ENCODE measurements at places on chromosomes 13 and 19.
A peak's percentile ranks its signal among the peaks of the same experiment; 100 is the strongest.

DNA sequence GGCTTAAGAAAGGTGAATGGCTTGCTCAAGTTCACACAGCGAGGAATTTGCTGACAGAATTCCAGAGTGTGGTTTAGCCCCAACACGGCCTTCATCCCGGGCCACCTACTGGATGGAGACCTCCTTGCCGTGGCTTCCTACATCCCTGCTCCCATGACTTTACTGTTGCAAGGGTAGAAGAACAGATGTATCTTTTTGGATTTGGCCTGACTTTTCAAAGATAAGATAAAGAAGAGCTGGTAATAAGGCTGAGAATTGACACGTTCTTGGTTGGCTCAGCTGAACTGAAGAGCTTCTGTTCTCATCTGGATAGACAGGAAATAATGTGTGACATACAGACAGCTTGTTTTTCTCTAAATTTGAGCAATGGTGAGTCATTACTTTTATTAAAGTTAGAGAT lies 113.1 kb downstream of the KLF5 start:
- no peak for DNase-seq

- no peak for DNase-seq
Observed at GRCh38 chr13:30735872-30736175, 481 bp downstream of the ALOX5AP start.

- DNase-seq: no peak
Observed at GRCh38 chr13:27007166-27007565, 164.4 kb downstream of the USP12 start.

- DNase-seq: no peak
Observed at GRCh38 chr19:55196803-55197202, 12.5 kb downstream of the PTPRH start.

DNA sequence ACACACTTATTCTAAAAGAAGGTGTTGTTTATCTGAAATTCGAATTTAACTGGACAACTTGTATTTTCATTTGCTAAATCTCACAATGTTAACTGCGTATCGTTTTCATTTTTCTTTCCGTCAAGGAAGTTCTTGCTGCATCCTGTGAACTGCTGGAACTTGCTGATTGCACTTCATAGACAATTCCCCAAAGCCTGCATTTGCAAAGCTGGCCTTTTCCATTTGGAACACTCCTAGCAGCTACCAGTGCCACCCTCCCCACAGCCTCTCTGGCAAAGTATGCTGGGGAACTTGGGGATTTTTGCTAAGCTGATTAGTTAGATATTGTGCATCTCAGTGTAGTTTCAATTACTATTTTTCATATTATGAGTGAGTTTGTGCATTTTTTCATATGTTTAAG lies 20.4 kb upstream of the ARGLU1 start:
- no peak for DNase-seq

- no peak for DNase-seq
Observed at GRCh38 chr19:45973553-45974338, at the start of gene NOVA2. TSS of gene NOVA2 (minus strand) at chr19:45973865. CDS start at chr19:45973351, 514 bp downstream.

DNA sequence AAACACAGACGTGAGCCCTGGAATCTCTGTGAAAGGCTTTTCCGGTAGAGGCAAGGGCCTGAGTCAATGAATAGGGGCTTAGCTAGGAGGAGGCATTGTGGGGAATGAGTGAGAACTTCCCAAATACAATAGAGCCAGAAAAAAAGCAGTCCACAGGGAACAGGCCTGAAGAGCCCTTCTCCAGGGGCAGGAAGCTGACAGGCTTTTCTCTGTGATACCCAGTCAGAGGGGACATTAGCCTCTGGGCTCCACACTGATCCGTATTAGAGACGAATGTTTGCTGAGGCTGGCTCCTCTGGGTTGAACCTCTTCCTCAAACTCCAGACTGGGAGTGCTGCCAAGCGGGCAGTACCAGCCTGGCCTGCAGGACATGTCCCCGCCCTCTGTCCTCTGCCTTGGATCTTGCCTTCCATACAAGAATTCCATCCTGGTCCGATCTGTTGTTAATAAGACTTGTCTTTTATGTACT lies 2.3 kb downstream of the DHRS12 start:
- no peak for DNase-seq

DNA sequence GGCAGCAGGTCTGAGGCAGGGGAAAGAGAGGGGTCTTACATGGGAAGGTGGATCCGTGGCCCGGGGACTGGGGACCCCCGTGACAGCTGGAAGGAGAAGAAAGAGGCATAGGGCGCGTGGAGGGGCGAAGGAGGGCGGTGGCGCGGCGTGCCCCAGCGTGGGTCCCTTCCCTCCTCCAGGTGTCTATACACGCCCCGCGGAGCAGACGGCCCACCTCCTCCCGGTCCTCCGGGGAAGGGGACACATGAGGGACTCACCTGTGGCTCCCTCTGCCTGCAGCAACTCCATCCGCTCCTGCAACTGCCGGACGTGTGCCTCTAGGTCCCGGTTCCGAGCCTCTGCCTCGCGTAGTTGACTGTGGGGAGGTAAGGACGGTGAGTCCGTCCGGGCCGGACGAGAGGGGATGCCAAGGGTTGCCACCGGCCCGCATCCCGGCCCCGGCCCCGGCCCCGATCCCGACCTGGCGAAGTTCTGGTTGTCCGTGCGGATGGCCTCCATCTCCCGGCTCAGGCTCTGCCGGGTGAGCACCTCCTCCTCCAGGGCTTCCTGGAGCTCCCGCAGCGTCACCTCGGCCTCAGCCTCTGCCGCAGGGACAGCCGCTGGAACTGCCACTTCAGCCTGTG lies 2.4 kb upstream of the SIX5 start:
- DNase-seq: no peak

GRCh38 chr19:4053423-4054324 lies 13.0 kb downstream of the ZBTB7A start:
- no peak for DNase-seq

GRCh38 chr13:68190818-68191217 lies 960.7 kb upstream of the PCDH9 start:
- DNase-seq: no peak

GRCh38 chr19:31562966-31563612 lies 213.9 kb upstream of the TSHZ3 start:
- DNase-seq: no peak

DNA sequence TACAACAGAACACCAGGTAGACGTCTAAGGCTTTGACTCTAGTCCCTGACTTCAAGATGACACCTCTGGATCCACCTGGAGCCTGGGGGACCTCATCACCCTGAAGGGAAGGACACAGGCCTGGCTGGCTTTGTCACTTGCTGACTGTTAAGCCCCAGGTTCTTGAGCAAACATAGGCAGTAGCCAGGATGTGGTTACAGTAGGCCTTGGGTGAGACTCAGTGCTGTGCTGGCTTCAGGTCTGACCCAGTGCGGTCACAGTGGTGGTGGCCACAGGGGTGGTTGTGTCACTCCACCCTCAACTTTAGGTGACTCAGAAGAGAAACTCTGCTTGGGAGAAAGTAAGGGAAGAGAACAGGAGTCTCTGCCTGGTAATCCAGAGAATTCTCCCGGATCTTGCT lies 497.8 kb downstream of the UQCRFS1 start:
- DNase-seq: no peak

- peak; percentile 44 for DNase-seq
Observed at GRCh38 chr19:8615813-8616596, 5.5 kb upstream of the ADAMTS10 start.

- DNase-seq: no peak
Observed at GRCh38 chr13:26420282-26420960, 137.1 kb upstream of the WASF3 start.

DNA sequence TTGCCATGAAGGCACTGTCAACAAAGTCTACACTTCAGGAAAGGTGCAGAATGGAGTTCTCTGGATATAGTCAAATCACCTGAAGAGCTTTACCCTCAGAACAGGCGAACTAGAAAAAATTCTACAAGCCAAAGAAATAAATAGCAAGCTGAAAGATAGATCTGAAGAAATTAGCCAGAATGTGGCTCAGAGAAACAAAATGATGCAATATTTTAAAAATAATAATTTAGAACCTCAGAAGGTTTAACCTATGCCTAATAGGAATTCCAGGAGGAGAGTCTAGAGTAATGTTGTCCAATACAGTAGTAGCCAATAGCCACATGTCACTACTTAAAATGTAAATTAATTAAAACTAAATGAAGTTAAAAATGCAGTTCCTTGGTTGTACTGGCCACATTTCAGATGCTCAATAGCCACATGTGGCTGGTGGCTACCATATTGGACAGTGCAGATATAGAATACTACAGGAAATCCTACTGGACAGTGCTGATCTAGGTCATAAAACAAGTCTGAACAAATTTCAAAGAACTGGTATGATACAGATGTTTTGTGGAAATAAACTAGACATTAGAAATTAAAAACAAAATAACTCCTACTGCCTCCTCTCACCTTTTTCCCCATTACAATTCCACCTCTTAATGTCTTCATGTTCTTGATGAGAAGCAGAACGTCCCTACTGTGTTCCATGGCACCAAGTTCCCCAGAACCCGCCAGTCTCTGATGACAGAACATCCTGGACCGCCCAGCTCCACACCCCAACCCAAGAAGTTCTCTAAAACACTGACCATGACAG lies 679 bp upstream of the CDADC1 start:
- DNase-seq: no peak

DNA sequence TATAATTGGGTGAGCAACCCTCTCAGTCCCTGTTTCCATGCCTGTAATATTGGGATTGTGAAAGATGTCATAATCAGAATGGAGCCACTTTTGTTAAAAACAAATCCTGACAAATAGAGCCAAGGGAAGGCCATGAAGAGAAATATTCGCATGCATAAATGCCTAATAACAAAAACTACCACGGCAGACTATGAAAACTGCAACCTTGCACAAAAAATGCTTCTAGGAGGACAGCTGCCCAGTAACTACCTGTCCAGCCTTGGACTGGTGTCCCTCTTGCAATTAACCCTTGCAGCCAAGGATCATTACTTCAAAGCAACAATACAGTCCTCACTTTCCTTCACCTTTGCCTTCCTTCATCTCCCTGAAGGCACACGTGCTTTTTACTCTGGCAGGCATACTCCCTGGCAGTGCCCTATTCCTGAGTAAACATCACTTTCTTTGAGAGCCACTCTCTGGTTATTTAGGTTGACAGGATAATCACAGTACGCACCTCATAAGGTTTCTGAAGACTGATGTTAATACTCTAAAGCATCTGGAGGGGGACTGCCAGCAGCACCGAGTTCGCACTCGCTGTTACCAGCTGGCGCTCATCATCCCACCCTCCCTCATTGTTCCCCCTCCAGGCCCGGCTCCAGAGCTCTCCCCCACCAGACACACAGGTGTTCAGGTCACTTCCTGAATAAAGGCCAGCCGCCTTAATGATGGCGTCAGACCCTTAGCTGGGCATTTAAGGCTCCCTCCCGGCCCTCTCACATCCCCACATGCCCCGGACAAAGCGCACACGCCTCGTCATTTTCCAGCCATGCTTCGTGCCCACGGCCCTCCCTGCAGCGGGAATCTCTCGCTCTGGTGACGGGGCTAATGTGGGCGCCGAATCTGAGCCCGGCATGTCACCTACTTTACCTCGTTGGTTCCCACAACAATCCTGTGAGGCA lies 57.3 kb downstream of the CDADC1 start:
- DNase-seq: no peak

- no peak for DNase-seq
Observed at GRCh38 chr13:33328701-33329100, 43.1 kb upstream of the STARD13 start.

- DNase-seq: no peak
Observed at GRCh38 chr13:31455581-31455980, 255.8 kb downstream of the B3GLCT start.

DNA sequence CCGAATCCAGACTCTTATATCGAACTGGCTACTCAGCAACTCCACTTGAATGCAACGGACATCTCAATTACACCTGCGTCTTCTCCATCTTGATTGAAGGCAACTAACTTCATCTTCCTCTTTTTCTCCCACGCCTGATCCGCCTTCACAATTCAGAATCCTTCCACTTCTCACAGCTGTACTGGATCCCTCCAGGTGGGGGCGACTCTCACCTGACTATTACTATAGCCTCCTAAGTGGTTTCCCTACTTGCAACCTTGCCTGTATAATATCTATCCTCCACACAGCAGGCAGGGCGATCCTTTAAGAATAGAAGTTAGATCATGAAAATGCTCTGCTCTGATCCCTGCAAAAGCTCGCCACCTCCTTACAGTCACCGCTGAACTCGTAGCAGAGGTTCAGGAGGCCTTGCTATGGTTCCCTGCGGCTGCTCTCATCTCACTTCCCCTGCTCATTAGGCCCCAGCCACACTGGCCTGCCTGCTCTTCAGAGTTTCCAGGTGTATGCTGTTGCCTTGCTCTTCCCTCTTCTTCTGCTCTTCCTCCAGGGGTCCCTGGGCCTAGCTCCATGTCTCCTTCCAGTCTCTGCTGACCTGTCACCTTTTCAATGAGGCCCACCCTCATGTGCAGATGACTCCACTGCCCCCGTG lies 31.9 kb downstream of the RFXAP start:
- DNase-seq: no peak

DNA sequence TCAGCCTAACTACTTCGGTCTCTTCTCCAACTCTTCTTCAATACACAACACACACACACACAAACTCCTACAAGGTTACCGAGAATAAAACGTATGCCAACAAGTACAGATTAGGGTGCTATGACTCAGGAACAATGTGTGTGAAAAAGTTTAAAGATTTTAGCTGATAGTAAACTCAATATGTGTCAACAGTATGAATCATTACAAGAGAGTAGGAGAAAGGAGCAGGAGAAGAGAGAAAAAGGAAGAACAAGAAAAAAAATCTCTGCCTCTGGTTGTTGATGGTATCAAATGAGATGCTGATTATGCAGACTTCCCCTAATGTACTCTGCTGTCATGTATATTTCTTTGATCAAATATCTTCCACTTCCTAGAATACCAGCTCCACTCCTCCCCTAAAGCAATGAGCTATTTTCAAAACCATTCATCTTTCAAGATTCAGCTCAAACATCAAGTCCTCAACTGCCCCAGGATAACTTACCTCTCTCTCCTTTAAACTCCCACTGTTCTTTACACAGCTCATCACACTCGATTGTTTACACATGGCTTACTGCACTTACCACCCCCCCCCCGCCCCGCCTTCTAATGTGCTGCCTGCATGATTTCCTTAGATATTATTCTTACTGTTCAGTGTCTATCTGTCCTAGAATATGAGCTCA lies 95.6 kb downstream of the FAM216B start:
- DNase-seq: no peak

DNA sequence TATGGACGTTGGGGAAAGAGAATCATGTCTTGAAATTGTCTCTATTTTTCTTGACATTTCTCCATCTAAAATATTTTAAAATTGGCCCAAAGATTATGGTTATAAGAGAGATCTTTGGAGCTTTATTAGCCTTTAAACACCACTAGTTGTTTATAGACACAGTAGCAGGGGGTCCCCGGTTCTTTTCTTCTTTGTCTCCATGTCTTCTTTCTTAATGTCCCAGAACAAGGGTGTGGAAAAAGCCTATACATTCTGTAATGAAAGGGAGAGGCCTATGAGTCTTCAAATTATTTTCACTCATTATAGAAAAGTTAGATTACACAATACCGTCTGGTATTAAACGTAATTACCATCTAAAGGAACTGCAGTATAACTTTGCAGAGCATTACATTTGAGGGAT lies 300.0 kb downstream of the NALCN start:
- no peak for DNase-seq
